ENCODE measurements at places on chromosomes 2 and 18. TPM values are rescaled to one million over a fixed set of nuclear protein-coding genes. Genes with fewer than 3 reads are reported as not detected.
A peak's percentile ranks its signal among the peaks of the same experiment; 100 is the strongest.

DNA sequence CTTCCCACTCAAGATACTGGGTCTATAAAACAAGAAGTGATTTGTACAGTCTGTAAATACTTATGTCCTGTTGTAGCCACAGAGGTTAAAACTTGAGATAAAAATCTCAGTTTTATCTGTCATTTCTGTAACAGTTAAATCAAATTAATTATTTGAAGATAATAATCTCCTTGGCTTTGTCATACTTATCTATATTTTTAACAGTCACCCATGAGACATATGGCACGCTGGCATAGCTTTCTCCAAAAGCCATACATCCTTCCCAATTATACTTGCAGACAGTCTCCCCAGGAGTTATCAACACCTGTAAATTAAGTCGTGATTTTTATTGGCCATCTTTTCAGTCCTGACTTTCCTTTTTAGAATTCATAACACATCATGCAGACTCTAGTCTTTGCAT is 68.9 kb upstream of the UNC80 start:
- no peak for DNase-seq

DNA sequence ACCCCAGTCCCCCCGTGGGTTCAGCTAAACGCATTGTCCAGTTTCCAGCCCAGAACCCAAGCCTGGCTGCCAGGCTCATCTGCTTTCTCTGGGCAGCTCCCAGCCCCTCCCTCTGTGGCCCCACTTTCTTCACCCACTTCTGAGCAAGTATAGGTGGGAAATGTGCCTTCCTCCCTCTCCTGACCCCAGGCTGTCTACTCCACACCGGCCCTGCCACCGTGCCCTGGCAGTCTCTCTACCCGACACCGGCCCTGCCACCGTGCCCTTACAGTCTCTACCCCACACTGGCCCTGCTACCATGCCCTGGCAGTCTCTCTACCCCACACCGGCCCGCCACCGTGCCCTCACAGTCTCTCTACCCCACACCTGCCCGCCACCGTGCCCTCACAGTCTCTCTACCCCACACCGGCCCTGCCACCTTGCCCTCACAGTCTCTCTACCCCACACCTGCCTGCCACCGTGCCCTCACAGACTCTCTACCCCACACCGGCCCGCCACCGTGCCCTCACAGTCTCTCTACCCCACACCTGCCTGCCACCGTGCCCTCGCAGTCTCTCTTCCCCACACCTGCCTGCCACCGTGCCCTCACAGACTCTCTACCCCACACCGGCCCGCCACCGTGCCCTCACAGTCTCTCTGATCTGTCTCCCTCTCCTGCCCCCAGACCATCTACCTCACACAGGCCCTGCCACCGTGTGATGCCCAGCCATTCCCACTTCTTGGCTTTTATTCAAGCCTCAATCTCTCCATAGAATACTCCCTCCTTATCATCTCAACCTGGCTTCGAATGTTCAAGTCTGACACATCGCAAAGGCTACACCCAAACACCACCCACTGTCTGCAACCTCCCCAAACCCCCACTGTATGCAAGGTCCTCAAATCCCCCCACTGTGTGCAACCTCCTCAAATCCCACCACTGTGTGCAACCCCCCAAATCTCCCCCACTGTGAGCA is 108.9 kb downstream of the TPO start:
- no peak for DNase-seq

GRCh38 chr2:54526226-54526879 is 70.2 kb downstream of the SPTBN1 start:
- no peak for DNase-seq

GRCh38 chr2:67701011-67701410 is 303.9 kb downstream of the ETAA1 start:
- DNase-seq = no peak

GRCh38 chr18:398935-399630 is 101.4 kb downstream of the COLEC12 start:
- DNase-seq = no peak

DNA sequence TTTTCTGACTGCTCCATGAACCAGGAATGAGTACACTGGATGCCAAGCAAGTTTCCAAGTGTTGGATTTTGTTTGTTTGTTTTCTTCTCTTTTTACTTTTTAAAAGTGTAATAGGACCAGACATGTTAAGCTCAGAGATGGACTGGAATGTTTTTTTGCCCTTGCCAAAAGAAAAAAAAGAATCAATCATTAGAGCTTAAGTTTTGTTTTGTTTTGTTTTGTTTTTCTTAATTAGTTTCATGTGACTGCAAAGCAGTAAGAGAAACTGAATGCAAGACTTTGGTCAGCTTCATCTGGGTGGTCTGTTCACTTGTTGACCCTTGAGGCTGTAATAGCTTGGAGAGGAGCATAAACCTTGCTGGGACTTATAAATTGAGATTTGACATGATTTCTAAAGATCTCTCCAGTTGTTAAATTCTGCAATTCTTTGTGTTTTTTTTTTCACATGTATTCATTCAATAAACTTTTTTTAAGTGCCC is 42.4 kb upstream of the SLC1A4 start:
- DNase-seq = no peak

DNA sequence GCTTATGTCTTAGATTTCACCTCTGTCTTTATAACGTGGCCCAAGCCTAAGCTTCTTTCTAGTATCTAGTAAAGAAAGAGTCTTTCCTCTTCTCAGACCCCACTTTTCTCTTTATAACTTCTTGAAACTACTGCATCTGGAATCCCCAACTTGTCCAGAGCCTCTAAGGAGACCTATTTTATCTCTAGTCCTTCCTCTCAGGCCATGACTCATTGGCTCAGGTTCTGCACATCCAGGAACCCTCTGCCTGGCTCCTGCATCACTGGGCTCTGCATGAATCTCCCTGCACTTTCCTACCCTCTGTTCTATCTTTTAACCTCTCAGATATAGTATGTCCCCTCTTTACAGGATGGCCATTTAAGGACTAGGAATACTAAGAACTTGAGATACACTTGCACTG is 124.7 kb downstream of the DNAH6 start:
- DNase-seq = no peak

DNA sequence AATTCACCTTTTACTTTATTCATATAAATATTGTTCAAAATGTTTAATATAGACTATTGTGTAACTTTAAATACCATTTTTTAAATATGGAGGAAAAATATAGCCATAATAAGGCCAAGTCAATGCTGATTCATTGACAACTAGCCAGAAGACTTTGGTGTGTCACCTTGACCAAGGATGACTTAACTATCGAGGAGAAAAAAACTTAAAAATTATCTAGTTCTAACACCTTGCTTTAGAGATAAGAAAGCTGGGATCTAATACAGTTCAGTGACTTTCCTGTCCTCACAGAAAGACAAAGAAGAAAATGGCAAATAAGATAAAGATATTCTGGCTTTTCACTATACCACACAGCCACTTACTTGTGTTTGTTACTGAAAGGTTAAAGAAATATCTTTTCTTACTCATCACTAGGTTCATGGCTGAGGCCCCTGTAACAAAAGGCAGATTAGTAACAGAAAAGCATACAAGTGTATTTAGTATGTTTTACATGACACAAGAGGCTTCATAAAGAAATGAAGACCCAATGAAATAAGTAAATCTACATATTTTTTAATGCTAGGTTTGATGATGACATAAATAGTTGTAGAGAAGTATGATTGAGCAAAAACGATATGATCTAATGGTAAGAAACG is 65.9 kb upstream of the LRRTM1 start:
- no peak for DNase-seq

- DNase-seq = peak; percentile 99
Measured at GRCh38 chr2:47069628-47070154, 85.4 kb downstream of the STPG4 start.

DNA sequence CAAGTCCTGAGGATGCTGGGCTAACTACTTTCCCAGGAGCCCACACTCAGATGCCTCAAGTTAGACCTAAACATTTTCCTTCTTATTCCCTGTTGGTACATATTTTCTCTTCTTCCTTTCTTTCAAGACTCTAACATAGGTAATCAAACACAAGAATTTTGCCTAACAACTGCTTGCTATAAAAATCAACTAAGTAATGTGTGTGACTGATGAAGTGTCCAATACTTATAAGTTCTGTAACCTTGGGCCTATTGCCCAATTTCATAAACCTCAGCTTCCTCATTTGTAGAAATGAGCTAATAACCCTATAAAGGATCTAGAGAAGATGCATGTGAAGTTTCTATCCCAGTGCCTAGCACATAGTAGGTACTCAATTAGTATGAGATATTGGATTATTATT is 31.6 kb upstream of the PIK3C3 start:
- DNase-seq = no peak

DNA sequence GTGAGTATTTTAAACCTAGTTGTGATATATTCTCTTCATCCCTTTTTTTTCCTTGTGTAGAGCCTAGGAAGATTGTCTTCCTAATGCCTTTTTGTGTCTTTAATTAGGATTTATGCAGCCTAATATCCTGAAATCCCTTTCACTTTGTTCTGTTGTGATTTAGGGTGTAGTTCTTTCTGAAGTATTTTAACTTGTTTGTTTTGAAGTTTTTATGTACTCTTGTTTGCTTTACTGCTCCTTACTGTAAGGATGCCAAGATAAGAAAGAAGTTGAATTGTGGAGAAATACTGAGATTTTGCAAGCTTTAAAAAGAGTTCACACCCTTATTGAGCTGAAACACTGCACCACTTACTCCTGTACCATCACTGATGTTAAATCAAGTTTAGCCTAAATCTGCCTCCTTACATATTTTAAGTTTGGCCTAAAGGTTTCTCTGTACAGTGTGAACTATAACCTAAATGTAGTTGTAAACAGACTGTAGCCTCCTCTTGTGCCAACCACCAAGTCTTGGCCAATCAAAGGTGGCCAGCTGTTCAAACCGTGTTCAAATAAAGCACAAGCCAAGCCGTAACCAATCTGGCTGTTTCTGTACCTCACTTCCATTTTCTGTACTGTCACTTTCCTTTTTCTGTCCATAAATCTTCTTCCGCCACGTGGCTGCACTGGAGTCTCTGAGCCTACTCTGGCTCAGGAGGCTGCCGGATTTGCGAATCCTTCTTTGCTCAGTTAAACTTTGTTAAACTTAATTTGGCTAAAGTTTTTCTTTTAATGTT is 17.7 kb upstream of the ACOXL start:
- no peak for DNase-seq

DNA sequence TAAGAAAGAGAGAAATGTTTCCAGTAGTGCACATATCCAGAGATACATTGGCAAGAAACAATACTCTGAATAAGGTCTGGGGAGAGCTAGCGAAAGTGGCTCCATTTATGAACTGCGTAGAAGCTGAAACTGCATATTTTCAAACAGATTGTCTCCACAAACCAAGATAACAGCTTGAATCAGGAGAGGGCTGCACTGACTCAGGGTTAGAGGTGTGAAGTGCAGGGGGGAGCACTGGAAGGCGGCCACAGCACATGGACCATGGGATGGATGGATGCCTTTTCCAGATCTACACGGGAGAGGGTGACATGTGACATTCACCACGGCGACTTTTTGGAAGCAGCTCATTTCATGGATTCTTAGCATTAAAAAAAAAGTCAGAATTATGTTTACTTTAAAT is 729.4 kb downstream of the RNF144A start:
- no peak for DNase-seq

GRCh38 chr2:23137166-23137565 is 247.8 kb upstream of the KLHL29 start:
- DNase-seq = no peak

DNA sequence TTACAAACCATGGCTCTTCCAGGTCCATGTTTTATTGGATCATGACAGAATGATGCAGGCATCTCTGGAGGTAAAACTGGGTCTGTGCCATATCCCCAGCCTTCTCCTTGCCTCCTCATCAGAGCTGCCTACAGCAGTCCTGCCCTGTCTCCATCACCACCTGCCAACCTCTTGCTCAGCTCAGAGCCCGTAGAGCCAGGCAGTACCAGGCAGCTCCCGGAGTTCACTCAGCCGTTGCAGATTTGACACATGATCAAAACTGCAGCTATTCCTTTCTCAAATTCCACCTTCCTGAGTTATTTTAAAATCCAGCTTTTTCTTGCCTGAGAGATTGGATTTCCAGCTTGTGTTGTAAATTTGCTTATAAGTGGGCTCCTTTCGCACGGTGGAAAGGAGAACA is 218.2 kb upstream of the CELF4 start:
- no peak for DNase-seq

DNA sequence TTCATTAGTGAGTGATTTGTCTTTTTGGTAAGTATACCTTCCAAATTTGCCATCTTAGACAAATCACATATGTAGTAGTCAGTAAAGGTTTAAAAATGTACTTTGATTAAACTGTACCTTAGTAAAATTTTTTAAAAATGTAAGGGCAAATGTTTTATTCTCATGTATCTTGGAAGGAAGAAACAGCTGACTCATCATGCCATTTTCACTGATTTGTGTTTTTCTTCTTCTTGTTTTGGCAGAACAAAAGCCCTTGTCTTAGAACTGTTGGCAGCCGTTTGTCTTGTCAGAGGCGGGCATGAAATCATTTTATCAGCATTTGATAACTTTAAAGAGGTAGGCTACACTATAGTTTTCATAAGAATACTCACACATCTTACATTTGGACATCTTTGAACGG is 136.5 kb downstream of the PRPF40A start:
- peak; percentile 41 for DNase-seq

- DNase-seq = peak; percentile 90
Measured at GRCh38 chr2:61988462-61989366, 83.2 kb downstream of the COMMD1 start.

- DNase-seq = no peak
Measured at GRCh38 chr2:31251018-31251417, 17.1 kb downstream of the EHD3 start.

DNA sequence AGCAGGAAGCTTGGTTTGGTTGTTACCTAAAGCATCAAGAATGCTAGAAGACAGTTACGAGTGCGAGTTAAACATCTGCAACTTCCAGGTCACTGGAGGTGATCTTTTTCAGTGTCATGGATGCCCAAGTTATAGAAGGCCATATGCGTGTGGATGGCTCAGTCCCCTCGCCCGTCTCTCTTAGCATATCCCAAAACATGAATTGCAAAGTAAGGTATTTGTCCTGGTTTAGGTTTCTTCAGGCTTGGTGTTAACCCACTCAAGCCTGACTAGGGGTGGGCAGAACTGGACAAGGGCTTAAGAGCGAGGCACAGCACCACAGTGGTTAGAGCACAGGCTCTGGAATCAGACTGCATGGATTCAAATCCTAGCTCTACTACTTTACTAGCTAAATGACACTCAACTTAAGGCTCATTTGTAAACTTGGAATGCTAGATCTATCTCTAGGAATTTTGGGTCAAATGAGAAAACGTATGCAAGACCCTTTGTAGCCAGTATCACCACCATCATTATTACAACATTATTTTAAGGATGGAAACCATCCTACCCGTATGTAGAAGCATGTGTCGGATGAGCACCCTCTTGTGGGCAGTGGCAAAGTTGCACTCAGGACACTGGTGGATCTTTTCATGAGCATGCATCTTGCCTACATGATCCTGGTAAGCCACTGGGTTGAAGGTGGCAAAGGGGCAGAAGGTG is 11.2 kb downstream of the ZNF142 start:
- DNase-seq = peak; percentile 61

GRCh38 chr18:9943311-9943710 is 29.5 kb downstream of the VAPA start:
- DNase-seq = no peak

The GAL3ST2 gene
- not detected for total RNA-seq

The SKOR2 gene
- not detected for total RNA-seq

The TXNDC2 gene
- 0.05 TPM for total RNA-seq

The COX7A2L gene
- 315 TPM for total RNA-seq

The IGFBP2 gene
- total RNA-seq = 56.6 TPM

The IL1R1 gene
- total RNA-seq = 1.7 TPM

The UGT1A4 gene
- not detected for total RNA-seq

The CRYGD gene
- not detected for total RNA-seq

The SNTG2 gene
- total RNA-seq = 0.86 TPM

The SCYGR8 gene
- not detected for total RNA-seq

The RIT2 gene
- not detected for total RNA-seq
